ENCODE measurements at places on chromosomes 5 and 9.

- DNase-seq: no peak
These were observed 89.9 kb downstream of the PIP5K1B start for GRCh38 chr9:68794898-68795297.

DNA sequence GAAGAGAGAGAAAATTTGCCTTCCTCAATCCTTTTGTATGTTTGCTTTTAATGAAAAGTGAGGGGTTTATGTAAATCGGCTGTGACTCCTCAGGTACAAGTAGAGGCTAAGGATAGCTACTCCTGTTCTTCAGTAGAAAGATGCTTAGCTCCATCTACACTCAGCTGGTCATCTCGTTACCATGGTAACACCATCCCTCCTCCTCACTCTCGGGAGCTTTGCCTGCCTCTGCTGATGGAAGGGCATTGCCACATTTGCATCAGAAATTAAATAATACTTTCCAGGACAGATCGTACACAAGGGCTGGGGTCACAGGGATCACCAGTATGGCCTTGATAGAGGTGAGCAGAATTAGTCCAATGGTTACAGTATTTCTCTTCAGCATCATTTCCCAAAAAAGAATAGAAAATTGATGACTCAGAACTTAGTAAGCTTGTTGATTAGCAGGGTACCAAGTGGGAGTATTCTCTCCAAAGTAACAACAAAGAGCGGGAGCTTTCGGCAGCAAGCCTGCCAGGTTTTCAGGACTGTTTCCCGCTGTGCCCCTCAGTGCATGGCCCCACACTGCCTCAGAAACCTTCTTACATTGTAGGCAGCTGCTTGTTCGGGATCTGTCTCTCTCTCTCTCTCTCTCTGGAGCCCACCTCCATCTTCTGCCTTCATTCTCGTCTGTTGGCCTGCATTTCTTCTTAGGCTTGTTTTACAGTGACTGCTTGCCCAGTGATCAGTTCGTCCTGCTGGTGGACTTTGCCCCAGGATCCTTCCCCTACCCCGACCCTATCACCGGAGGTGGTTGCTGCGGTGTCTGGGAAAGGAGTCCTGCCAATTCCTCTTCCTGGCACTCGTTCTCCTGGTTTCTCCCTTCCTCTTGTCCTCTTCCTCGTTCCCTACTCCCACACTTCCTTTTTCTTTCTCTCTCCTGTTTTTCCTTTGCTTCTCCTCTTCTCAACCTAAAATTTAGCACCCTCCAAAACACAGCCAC lies 51.9 kb upstream of the SNAPC3 start:
- no peak for DNase-seq

DNA sequence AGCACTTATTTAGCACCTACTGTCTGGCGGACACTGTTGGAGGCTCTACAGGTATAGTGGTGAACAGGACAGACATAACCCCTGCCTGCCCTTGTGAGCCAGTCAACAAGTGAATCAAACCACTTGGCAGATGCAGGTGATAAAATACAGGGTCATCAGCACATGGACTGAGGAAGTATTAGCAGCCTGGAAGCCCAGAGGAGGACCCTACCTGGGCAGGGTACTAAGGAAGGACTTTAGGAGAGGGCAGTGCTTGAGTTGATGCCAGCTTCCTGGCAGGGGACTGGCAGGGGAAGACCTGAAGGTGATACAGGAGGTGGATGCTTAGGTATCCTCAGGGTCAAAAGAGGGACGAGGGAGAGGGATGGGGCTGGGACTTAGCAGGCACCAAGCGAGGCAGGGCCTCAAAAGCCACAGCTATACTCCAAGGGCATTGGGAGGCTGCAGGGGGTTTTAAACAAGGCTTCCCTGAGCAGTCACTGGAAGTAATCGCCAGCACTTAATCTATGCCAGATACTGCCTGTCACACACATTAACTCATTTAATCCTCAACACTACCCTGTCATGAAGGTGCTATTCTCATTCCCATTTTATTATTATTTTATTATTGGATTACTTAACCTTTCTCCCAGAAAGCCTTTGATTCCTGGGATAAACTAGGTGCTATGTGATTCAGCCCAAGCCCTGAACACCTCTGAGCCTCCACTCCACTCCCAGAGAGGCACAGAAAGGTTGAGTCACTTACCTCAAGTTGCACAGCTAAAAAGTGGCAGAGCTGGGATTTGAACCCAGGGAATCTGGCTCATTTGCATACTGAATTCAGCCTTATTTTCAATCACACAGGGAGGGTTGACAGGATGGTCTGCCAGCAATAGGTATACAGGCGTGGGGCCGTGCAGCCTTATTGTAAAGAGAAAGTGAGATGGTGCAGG lies 63.8 kb upstream of the ORM1 start:
- no peak for DNase-seq

DNA sequence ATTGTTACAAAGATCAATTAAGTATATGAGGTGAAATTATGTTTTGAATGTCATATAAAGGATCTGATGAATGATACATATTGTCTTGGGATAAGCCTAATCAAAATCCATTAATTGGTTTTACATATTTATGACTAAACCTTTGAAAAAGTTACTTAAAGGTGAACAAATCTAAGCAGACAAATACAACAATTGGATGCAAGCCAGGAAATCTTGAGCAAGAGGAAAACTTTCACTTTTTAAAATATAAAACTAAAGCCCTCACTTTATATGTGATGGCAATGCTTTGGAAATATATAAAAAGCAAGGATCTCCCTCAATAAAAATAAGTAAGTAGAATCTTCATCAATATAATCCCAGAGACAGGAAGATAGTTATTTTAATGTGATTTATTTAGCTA lies 80.1 kb downstream of the EDIL3 start:
- DNase-seq: no peak

GRCh38 chr5:3305432-3305831 lies 290.2 kb upstream of the IRX1 start:
- DNase-seq: no peak

DNA sequence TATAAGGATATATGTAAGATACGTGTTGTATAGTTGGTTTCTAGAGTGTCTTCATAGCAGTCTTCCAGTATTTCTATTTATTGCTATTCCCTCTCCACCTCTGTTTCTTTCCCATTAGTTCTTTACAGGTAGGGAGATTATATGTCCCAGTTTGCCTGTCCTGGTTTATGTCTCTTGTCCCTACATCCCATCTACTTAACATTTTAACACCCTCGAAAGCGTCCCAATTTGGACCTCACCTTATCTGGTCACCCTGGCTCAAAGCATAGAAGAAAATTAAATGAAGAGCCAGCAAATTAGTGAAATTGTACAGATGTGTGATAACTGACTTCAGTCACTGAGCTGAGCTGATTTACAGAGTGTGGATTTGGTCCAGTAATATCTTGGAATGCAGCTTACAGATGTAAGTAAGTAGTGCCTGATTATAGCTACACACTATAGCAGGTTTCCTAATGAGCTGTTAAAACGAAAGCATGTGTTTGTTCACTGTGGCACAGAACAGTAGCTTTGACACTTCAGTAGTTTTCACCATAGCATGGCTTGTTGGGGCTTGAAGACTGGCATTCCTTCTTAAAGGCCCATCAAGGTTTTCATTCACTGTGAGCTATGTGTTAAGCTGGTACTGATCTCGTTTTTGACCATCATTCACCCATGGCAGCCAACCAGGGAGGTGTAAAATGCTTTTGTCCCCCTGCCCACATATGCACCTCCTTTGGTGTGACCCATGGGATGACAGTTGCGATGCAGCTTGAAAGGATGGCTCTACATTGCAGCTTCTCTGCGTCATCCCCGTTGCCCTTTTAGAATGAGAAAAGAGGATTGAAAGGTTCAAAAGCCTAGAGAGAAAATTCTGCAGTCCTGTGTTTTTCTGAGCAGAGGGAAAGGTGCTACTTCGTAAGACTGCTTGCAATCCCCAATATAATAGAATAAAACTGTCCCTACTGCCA lies 192.1 kb upstream of the DMRT1 start:
- no peak for DNase-seq

DNA sequence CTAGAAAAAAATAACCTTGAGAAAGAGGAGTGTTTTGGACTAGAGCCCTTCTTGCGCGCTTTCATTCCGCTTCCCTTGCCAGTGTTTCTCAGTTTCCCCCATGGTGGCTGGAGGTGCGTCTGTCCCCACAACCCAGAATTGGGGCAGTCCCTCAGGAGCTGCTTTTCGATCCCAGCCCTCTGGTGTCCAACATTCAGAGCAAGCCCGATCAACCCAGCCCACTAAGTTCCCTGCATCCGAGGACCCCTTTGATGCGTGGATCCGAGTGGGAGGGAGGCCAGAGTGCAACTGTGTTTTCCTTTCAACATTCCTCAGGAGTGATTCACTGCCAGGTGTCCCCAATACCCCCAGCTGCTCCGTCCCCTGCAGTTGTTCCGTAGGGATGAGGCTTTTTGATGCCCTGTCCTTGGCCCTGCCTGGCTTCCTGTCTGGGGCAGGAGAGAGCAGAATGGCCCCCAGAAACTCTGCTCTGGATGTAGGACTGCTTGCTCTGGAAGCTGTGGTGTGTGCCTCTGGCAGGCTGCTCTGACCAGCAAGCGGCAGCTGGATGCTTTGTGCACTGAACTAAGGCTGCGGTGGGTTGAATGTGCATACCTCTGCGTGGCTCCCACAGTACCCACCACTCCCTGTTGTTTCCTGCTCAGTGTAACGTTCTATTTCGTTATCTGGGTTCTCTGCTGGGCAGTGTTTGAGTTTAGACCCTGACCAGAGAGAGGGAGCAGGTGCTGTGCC lies 117.5 kb downstream of the BOD1 start:
- no peak for DNase-seq

GRCh38 chr9:132546148-132547051 lies 36.0 kb upstream of the BARHL1 start:
- no peak for DNase-seq

DNA sequence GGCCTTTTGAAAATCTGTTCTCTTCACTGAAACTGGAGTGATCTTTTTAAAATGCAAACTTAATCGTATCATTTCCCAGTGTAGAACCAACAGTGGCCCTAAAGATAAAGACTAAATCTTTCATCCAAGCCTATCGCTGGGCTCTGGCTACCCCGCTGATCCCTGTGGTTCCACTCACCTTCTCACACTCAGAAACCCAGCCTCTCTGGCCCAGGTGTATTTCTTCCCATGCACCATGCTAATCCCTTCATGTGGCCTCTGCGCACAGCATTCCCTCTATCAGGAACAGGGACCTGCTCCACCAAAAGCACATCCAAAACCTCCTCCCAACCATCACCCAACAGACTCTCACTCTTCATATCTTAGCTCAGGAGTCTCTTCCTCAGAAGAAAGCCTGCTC lies 214.1 kb upstream of the DAPK1 start:
- DNase-seq: no peak

DNA sequence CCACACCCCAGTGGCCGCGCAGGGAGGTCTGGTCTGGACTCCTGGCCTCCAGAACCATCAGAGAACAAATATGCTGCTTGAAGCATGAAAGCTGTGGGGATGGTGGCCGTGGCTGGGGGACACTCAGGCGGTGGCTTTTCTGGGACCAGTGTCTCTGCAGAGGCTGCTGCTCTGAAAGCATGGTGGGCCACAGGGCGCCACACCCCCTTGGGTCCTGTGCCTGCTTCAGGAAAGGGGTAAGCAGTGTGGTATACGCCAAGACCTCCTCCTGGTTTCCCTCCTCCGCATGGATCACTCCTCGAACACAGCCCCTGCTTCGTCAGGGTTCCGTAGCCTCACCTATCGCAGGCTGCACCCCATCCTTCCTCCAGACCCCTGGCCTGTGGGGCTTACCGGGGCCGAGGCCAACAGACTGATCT lies 19.7 kb upstream of the TERT start:
- DNase-seq: no peak

DNA sequence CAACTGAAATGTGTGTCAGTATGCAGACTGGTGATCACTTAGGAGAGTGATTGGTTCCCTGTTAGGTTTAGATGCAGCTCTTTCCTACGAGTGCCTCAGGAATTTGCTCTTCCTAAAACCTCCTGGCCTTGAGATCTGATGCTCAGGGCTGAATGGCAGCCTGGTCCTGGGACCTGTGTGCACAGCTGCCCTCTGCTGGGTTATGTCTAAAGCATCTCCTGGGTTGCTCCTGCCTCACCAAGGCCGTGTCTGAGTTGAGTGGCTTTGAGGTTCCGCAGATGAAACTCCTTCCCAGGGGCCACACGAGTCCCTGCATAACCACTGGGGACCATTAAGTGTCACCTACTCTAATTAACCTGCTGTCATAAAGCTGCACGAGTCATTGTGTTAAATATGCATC lies 59.5 kb downstream of the MVB12B start:
- DNase-seq: peak; percentile 17

DNA sequence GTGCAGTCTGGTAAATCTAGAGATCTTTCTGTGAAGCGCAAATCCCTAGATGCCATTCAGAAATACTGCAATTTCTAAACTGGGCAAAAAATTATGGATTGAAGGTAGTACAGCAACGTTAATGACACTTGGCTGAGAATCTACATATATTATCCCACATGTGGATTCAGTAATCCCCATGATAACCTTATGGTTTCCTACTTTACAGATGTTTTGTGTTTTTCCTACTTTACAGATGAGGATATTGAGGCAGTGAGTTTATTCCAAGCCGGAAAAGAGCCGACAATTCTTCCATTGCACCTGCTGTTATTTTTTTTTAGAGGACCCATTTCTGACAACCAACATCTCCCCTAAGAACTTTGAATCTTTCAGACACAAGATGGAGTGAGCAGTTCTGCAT lies 796.5 kb downstream of the CDH12 start:
- DNase-seq: no peak

DNA sequence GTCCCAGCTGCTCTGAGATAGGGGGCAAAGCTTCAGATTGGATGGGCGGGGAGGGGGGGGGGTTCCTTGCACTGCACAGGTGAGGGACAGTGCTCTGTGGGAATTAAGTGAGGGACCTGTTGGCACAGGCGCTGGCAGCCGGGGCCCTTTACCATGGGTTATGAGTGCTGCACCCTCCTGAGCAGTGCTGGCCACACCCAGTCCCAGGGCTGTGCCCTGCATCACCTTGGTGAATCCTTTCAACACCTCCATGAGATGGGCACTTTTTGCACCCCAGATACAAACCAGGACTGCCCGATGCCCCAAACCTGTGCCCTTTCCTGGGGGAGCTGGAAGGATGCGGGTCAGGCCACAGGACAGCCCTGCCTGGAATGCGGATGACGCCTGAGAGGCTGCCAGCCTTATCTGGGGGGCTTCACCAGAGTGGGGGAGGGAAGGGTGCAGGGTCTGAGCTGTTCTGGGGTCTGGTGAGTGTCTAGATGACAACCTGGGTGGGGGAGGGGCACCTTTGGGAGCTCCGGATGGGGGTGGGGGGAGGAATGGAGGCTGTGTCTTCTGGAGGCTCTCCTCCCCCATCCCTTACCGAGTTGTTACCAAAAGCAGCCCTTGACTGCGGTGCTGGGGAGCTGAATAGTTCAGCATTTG lies 5.2 kb downstream of the CRB2 start:
- DNase-seq: no peak

GRCh38 chr9:3099646-3100045 lies 255.8 kb upstream of the PUM3 start:
- no peak for DNase-seq

- no peak for DNase-seq
These were observed 303.7 kb downstream of the CCDC171 start for GRCh38 chr9:15856591-15856990.

- no peak for DNase-seq
These were observed 450.8 kb downstream of the NFIB start for GRCh38 chr9:13863112-13863511.

- no peak for DNase-seq
These were observed 96.6 kb downstream of the VCAN start for GRCh38 chr5:83568186-83568585.
